ENCODE measurements at places on chromosomes 5 and 9.

DNA sequence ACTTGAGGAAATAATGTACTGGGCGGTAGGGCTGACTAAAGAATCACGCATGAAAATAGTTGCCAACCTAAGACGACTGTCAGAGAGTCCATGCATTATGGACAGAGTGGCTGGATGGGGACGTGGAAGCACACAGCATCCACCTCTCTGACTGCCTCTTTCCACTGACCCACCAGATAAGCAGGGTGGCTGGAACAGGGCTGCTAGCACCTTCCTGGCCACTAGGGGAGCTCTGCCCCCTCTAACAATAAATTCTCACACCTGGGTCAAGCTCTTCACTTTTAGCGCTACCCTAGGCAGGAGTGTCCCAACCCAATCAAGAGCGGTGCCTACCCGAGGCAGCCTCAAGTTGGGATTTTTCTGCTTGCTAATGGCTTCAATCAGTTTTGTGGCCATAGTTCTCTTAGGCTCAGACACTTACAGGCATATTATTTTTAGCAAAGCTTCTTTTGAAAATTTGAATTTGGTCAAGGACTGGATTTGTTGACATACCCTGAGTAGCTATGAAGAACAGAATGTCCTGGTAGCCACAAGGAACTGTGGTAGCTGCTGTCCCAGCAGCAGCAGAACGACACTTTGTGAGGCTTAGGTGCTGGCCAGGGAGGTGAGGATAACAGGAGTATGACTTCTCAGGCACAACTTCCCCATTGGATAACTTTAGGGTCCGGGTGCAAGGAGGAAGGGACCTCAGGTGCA lies 6.9 kb upstream of the TPM2 start:
- no peak for DNase-seq

DNA sequence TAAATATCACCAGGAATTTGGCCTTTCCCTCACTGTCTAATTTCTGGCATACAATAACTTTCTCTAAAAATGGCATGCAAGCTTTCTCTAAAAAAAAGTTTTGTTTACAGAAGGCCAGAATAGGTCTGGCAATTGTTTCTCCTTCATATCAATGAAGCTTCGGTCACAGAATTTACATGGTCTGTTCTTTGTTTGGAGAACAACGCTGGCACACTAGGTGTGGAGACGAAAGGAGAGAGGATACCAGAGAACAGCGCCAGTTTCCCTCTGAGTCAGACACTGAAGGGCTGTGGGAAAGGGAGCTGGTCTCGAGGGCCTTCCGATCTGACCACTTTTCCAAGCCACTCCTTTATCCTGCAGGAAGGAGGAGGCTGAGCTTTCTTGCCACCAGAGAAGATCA lies 60.1 kb upstream of the ITGA1 start:
- no peak for DNase-seq

DNA sequence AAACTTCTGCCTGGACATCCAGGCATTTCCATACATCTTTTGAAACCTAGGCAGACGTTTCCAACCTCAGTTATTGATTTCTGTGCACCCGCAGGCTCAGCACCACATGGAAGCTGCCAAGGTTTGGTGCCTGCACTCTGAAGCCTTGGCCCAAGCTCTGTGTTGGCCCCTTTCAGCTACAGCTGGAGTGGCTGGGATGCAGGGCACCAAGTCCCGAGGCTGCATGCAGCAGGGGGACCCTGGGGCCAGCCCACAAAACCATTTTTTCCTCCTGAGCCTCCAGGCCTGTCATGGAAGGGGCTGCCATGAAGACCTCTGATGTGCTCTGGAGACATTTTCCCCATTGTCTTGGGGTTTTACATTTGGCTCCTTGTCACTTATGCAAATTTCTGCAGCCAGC lies 49.9 kb downstream of the NFX1 start:
- no peak for DNase-seq

DNA sequence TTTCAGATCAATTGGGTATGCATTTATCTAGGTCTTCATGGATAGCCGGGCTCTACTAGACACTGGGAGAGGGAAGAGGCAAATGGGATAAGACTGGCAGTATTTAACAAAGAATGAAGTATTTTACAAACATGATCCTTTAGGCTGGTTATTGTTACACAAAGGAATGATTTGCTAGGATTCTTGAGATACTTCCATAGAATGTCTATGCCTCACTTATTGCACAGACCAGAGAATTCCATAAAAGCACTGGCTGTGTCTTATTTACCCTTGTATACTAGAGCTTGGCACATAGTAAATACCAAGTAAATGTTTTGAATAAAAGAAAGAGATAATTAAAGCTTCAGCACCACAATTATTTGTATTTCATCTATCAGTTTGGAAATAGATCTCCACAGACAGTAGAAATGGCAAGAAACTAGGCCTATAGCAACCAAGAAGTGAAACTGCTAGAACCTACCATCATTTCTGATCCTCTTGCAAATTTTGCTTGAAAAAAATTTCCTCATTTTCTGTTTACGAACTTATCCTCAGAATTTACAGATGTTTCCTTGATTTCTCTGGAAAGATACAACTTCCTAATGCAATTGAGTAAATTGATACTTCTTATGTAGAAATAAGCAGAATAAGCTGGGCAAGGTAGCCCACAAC lies 3.8 kb downstream of the PDCD1LG2 start:
- no peak for DNase-seq

- DNase-seq = no peak
These were observed 91.2 kb downstream of the PHF2 start for GRCh38 chr9:93667627-93668026.

- peak; percentile 58 for DNase-seq
These were observed 598.7 kb upstream of the SGCD start for GRCh38 chr5:155728146-155728856.

DNA sequence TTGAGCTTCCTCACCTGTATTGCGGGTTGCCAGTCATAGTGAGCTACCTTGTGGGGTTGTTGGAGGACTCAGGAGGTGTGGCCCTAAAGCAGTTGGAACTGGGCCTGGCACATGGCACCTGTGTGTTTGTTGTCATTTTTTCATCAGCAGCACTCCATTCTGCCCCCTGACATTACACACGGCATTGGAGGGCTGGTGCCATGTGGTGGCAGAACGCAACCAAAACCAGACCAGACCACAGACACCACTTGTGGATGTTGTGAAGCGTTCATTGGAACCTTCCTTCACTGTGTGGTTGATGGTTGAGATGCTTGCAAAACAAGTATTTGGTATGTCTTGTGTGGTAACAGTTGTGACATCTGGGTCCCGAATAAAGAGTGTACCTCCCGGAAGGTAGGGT lies 113.2 kb upstream of the ERCC6L2 start:
- no peak for DNase-seq

DNA sequence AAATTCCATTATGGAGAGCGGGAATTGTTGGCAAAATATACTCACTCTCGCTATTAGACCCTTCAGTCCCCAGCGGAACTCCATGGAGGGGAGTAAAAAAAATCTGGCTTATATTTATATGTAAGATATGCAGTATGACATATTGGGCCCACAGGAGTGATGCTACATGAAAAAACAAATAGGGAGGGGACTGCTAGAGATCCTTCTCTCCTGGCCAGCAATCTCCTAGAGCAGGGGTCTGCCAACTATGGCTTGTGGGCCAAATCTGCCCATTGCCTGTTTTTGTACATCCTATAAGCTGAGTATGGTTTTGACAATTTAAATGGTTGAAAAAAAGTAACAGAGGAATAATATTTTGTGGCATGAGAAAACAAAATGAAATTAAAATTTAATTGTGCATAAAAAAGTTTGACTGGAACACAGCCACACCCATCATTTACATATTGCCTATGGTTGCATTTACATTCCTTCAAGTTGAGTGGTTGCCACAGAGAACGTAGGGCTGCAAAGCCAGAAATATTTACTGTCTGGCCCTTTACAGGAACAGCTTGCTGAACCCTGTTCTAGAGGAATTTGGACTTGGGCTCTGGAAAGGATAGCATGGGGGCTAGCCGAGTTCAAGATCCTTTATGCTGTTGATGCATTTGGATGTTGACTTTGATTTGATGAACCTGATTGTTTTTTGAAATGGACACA lies 197.3 kb upstream of the CLINT1 start:
- no peak for DNase-seq

- DNase-seq = no peak
These were observed 32.3 kb upstream of the ORM1 start for GRCh38 chr9:114290561-114290986.

DNA sequence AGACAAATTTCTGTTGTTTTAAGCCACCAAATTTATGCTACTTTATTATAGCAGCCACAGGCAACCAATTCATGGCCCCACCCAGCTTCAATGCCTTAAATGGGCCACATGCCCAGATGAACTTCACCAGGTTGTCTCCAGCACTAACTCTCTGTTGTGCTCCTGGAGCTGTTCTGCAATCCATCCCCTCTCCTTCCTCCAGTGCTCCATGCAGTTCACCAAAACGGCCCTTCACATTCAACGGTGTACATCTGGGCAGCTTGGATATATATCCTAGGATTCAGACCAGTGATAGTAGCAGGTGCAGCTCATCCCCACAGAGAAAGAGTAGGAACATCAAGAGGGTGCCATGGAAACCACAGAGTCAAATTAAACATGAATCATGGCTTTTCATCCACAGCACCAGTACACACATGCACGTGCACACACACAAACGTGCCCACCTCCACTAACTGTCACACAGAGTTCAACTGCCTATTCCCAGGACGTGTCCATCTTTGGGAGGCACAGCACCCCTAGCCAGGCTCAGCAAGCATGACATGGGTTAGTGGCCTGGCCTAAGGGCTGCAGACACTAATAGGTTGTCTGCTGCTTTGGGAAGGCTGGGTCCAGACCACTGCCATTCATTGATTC lies 134.5 kb downstream of the MED10 start:
- no peak for DNase-seq

- no peak for DNase-seq
These were observed 5.3 kb downstream of the GPR151 start for GRCh38 chr5:146510559-146511125.

GRCh38 chr9:7209016-7209715 lies 451.4 kb downstream of the KDM4C start:
- no peak for DNase-seq

All from right renal pelvis (tissue), 4 donors.